ENCODE measurements at places on chromosomes 6 and 20.

GRCh38 chr6:140572129-140572528 lies 1197.7 kb upstream of the CITED2 start:
- DNase-seq = peak; percentile 98

- DNase-seq = no peak
These were observed 7.2 kb downstream of the TFAP2A start for GRCh38 chr6:10407674-10408054.

DNA sequence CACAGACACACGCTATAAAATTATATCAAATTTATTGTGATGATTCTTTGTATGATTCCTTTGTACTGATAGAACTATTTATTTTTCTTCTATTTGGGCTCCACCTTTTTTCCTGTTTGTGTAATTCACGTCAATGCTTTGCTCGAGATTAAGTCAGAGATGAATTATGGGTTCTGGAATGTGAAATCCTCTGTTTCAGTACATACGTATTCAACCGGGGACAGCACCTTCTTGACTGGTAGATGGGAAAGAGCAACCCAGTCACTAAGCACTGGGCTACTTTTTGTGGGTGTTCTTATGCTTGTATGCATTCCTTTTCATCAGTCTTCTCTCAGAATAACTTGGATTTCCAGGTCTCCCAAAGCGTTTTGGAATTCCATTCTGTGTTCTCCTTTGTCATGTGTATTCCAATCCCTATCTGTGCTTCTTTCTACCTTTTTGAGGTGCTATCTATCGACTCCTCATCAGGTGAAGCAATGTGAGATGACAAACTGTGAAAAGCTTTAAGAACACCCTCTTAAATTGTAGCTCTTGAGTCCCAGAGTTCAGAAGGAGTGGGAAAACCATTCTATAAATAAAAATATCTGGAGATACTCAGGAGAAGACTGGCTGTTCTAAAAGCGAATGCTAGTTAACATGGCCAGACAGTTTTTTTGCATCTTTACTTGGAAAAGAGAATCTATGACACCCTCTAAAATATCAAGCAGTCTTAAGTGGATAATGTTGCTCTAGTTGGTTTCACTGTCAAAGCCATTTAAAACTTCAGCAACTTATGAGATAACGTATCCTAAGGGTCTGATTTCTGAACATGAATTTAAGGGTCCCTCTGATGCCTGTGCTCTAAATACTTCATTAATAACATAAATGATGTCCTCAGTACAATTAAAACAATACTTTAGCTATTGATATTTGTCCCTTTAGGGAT lies 197.7 kb upstream of the PREP start:
- peak; percentile 55 for DNase-seq

DNA sequence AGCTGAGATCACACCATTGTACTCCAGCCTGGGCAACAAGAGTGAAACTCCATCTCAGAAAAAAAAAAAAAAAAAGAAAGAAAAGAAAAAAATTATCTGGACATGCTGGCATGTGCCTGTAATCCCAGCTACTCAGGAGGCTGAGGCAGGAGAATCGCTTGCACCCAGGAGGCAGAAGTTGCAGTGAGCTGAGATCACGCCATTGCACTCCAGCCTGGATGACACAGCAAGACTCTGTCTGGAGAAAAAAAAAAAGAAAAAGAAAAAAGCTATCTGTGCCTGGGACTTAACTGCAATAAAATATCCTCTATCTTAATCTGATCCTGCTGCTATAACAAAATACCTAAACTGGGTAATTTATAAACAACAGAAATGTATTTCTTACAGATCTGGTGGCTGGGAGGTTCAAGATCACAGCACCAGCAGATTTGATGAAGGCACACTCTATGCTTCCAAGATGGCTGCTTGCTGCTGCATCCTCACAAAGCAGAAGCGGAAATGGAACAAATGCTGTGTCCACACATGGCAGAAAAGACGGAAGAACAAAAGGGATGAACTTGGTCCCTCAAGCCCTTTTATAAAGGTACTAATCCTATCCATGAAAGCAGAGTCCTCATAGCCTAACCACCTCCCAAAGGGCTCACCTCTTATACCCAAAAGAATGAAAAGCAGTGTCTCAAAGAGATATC lies 273.3 kb upstream of the JARID2 start:
- no peak for DNase-seq

- DNase-seq = no peak
These were observed 35.6 kb upstream of the GATA5 start for GRCh38 chr20:62511300-62511914.

DNA sequence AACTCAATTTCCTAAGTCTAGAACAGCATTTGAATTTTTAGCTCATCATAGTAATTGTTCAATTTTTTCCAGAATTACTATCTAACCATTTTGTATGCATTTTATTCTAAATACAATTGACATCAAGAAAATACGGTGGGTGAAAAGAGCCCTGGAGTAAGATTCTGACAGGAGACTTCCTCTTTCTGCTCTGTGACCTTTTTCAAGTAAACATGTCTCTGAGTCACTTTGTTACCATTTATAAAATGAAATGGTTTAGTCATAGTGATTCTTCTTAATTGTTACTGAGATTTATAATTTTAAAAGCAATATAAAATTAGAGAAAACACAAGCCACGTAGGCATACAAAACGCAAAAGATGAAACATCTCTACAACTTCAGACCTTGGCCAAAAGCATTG lies 80.2 kb downstream of the PLCB1 start:
- no peak for DNase-seq

- peak; percentile 89 for DNase-seq
These were observed 343.0 kb downstream of the CDKAL1 start for GRCh38 chr6:20877008-20877937.

DNA sequence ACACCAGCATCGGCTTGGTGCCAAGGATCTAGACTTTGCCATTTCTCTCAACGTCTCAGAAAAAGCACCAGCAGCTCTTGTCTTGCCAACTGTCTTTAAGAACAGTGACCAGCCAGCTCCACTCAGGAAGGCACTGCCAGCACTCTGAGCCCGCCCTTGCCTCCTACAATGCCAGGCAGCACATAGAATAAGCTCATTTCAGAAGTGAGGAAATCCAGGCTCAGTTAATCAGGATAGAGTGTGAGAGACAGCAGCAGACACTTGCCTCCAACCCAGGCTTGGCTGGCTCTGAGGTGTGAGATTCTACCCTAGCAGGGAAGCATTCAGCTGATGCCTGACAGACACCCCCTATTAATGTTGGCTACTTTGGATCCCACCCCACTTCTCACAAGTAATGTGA lies 4.3 kb upstream of the SYNDIG1 start:
- no peak for DNase-seq

DNA sequence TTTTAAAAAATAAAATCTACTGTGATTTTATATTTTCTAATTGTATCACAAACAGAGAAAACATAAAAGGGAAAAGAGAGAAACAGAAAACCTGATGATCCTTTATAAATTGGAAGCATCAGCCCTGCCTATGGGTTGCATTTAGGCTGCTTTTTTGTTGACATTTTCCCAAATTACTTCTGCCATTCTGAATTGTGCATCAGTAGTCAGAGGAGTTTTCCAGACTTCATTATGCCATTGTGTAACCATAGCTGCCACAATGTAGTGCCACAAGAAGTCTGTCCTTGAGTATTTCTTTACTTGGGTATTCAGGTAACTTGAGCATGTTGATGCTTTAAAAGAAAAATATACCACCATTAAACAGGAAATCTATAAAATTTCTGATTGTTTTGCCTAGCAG lies 130.3 kb downstream of the HACE1 start:
- no peak for DNase-seq

DNA sequence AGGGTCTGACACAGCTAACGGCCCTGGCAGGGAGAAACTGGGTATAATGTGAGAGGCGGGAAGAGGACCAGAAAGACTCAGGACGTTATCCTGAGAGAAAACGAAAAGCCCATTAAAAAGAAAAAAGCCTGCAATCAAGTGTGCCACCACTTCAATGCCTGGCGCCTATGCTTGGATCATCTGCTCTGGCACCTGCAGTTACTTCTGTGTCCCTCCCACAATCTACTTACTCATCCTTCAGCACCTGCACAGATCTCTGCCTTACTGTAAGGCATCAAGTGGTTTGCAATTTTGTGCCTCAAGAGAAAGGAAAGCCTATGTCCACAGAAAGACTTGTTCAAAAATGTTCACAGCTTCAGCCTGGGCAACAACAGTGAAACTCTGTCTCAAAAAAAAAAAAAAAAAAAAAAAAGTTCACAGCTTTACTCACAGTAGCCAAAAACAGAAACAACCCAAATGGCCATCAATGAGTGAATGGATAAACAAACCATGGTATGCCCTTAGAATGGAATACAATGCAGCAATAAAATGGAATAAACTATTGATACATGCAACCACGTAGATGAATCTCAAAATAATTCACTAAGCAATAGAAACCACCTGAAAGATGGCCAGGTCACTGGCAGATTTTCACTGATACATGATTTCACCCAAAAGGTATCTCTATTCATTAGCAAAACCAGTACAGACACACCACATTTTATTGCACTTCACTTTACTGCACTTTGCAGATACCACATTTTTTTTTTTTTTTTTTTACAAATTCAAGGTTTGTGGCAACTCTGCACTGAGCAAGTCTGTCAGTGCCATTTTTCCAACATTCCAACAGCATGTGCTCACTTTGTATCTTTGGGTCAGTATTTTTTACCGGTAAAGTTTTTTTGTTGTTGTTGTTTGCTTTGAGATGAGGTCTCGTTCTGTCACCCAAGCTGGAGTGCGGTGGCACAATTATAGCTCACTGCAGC lies 48.6 kb downstream of the ABHD12 start:
- DNase-seq = peak; percentile 16

GRCh38 chr6:126761854-126762253 lies 356.6 kb upstream of the RSPO3 start:
- no peak for DNase-seq

- no peak for DNase-seq
These were observed 17.4 kb upstream of the LSM14B start for GRCh38 chr20:62104791-62105345.

DNA sequence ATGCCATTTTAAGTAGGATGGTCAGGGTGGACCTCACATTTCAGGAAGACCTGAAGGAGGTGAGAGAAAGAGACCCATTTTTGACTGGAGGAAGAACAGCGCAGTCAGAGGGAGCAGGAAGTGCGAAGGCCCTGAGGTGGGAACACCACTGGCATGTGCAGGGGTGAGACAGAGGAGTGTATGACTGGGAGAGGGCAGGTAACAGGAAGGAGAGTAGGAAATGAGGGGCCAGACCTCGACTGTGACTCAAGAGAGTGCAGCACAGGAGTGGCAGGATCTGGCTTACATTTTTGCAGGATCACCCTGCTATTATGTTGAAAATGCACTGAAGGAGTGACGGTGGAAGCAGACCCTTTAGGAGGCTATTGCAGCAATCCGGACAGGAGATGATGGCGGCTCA lies 117.7 kb upstream of the CDYL start:
- no peak for DNase-seq

DNA sequence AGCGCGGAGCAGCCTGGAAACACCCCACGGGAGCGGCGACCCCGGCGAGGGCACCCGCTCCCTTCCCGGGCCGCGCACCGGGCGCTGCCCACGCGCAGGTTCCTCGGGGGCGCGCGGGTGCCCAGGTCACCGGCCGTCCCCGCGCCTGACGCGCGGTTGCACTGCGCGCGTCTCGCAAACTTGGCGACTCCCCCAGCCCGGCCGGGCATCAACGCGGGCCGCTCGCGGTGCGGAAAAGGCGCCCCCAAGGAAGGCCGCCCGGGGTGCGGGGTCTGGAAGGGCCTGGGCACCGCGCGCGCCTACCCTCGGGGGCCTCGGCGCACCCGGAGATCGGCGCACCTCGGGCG lies 555 bp upstream of the ZBTB46 start:
- no peak for DNase-seq

- DNase-seq = peak; percentile 71
These were observed 343.5 kb downstream of the RFPL4B start for GRCh38 chr6:112690497-112691202.

DNA sequence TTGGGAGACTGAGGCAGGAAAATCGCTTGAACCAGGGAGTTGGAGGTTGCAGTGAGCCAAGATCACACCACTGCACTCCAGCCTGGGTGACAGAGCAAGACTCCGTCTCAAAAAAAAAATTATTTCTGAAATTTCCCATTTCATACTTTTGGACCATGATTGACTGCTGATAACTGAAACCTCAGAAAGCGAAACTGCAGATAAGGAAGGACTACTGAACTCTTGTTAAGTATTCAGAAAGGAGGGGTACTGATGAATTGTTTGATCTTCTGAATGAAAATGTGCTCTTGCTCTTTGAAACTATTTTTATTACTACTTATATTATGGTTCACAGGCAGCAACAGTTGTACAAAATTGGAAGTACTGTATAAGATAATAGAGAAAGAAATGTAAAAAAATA lies 69.0 kb downstream of the HDGFL1 start:
- no peak for DNase-seq

- DNase-seq = no peak
These were observed 3.2 kb downstream of the TTBK1 start for GRCh38 chr6:43246301-43247113.

GRCh38 chr20:15627501-15627903 lies 945.7 kb downstream of the KIF16B start:
- no peak for DNase-seq

GRCh38 chr6:139475241-139475640 lies 100.8 kb upstream of the CITED2 start:
- no peak for DNase-seq

Data from fibroblast of upper back skin (primary cell).